ENCODE measurements at places on chromosomes 12 and 14.
A peak's percentile ranks its signal among the peaks of the same experiment; 100 is the strongest.

DNA sequence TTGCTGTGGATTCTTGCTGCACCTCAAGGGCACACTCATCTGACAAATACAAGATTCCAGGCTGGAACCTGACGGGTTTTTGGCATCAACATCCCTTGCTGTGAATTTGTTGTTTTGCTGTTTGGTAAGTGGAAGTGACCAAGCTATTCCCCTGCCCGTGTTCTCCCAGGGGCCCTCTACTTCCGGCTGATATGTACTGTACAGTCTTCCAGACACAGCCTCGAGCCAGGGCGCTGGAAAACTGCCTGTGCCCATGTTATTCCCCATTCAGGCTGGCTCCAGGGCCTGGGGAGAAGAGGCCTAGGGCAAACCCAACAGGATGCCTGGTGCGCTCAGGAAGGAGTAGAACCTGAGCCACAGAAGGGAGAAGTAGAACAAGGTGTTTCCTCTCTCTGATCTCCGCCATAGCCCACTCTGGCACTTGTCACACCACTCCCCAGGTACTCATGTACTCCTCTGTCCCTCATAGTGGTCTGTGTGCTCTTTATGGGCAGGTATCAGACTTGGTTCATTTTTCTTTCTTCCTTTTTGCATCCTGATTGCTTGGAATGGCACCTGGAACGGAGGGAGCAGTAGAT is 67.8 kb upstream of the LTA4H start:
- DNase-seq, result no peak

- DNase-seq, result no peak
Measured at GRCh38 chr12:6461401-6462233, 8.9 kb downstream of the VAMP1 start.

DNA sequence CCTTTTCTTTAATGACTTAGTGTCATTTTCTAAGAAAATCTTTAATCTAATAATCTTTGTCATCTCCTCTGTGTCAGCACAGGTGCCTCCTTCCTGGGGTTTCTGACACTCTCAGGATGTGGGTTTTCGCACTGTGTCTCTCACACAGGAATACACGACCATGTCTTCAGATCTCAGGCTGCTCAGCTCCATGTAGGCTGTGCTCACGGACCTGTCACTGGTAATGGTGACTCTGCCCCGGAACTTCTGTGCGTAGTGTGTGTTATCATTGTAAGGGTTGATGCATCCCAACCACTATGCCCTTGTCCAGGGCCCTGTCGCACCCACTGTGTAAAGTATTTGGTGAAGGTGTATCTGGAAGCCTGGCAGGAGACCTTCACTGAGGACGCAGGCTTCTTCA is 647.8 kb downstream of the TMEM121 start:
- no peak for DNase-seq

DNA sequence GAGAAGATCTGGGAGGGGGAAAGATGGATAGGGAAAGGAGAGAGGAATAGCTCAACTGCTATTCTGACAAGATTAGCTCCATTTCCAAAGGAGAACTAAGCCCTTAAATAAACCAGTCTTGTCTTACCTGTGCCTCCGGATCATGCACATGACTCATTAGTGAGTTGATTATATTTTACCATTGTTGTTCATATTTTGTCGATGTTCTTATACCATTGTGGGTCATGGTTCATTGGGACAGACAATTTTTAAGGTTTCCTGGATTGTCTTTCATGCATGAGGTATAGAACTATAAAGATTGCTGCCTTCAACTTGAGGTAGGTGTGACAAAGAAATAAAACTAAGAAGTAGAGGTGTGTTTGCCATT is 243.0 kb upstream of the ATP2B1 start:
- DNase-seq, result no peak

- DNase-seq, result no peak
Measured at GRCh38 chr12:24172031-24172772, 222.7 kb upstream of the SOX5 start.

DNA sequence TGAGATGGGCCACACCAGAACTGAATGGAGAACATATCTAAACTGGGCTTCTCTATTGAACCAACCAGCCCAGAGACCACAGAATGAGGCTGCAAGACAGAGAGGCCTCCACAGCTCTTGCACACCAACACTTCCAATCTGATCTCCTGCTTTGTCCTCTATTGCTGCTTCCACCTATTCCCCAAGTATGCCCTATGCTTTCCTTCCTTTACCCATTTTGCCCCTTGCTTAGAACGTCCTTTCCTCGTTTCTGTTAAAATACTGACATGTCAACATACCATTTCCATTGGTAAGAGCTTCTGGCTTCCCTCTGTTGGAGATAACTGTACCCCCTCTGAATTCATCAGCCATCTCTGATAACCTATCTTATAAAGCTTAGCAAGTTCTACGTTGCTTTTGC is 2.8 kb downstream of the SLC2A13 start:
- no peak for DNase-seq

GRCh38 chr12:29234965-29235626 is 86.0 kb downstream of the FAR2 start:
- peak; percentile 79 for DNase-seq

GRCh38 chr12:65602610-65603295 is 221.5 kb upstream of the HMGA2 start:
- DNase-seq, result peak; percentile 88

DNA sequence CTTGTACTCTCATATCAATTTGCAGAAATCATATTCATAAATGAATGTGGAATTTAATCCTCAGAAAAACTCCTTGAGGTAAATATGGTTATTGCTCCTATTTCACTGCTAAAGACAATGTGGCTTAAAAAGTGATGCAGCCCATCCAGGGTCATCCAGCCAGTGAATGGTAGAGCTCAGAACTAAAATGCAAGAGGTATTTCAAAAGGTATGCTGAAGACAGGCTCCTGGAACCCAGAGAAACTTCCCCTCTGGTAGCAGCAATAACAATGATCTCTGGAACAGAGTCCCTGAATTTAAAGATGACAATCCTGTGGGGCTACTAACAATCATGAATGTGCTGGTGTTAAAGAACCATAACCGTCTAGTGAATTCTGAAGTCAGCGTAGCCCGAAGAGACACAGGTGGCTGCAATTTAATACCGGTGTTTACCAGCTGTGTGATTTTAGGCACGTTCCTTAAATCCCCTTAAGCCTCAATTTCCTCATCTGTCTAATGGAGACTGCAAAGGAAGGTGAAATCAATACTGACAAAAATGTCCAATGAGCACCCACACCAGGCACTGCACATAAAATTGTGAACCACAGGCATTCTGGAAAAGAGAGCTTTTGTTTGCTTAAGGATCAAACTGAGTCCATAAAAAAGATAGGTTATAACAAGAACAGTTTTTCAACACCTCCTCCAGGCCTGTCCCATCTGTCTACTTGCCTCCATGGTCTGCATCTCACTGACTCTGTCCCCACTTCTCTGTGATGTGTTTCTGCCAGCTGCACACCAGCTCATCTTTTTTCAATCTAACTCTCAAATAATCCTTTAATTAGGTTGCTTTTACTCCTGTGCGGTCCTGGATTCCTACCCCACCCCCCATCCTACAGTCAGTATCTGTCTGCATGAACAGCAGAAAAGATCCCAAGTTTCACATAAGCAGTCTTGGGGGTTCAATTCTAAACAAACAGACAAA is 10.5 kb downstream of the TM7SF3 start:
- DNase-seq, result no peak

- no peak for DNase-seq
Measured at GRCh38 chr12:4268329-4269181, 5.0 kb upstream of the CCND2 start.

GRCh38 chr14:100822013-100822412 is 3.9 kb upstream of the MEG3 start:
- no peak for DNase-seq

- DNase-seq, result no peak
Measured at GRCh38 chr12:67621926-67622325, 26.6 kb upstream of the DYRK2 start.

- DNase-seq, result no peak
Measured at GRCh38 chr14:32606301-32606700, 277.2 kb downstream of the AKAP6 start.

- DNase-seq, result no peak
Measured at GRCh38 chr14:90274019-90274418, 17.7 kb downstream of the PSMC1 start.

- no peak for DNase-seq
Measured at GRCh38 chr12:91785655-91786498, 359.8 kb downstream of the BTG1 start.

DNA sequence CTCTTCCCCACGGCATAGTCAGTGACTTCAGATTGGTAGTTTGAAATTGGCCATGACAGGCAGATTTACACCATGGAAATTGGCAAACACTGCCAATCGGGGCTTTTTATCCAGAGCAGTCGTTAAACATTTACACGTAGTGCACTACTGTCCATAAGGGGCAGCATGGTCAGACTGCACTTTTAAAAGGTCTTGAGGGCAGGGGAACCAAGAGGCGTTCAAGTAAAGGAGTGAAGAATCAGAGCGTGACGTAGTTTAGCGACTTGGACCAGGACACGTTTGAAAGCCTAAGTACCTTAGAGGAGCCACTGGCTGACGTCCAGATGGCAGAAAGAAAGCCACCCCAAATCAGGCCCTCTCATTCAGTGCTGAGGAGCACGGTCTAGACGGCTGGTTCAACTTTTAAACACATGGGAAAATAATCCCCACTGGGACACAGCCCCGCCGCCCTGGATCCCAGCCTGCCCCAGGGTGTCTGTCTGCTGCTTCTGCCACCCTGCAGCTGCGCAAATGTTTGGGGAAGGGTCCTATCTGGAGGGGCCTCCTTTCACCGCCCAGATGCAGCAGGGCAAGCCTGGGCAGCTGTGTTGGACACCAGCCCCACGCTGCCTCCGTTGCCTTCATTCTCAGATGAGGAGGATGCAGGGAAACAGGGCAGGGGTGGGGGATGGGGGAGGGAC is 52.5 kb upstream of the PPP2R5C start:
- no peak for DNase-seq

GRCh38 chr14:77375973-77376770 is 722 bp downstream of the TMED8 start:
- DNase-seq, result no peak

DNA sequence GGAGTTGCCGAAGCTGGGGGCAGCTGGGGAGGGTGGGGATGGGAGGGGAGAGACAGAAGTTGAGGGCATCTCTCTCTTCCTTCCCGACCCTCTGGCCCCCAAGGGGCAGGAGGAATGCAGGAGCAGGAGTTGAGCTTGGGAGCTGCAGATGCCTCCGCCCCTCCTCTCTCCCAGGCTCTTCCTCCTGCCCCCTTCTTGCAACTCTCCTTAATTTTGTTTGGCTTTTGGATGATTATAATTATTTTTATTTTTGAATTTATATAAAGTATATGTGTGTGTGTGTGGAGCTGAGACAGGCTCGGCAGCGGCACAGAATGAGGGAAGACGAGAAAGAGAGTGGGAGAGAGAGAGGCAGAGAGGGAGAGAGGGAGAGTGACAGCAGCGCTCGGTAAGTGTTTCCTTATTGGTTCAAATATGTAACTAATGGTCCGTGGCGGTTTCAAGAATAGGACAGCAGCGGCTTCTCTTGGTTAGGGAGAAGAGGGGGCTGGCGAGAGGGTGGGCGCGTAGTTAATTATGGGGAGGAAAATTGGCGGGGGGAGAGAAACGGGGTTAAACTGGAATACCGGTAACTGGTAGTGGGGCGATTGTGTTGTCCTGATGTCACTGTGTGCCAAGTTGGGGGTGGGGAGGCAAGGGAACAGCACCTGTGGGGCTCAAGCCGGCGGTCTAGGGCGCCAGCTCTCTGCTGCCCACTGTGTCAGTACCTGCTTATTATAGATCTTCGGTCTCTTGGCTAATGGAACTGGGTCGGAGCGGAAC is 8.4 kb downstream of the HOXC8 start:
- DNase-seq, result no peak

DNA sequence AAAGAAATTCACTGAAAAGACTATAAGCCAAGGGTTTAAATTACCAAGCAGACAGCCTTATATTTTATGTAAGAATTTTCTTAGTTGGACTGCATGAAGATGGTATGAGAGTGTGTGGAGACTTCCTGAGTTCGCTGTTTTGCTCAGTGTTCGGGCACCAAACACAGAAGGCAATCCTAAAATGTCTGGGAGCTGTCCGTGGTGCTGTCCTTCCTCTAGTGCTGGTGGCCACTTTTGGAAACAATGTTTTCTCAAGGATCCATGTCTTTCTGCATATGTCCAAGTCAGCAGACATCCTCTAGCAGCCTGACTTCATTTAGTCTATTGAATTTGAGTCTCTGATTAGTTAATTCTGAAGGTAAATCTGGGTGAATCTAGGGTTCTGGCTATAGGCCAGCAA is 135.8 kb downstream of the SLC8A3 start:
- no peak for DNase-seq

- DNase-seq, result no peak
Measured at GRCh38 chr14:101577221-101577909, 16.1 kb downstream of the DIO3 start.

- DNase-seq, result no peak
Measured at GRCh38 chr12:25819691-25820090, 138.8 kb upstream of the RASSF8 start.

- DNase-seq, result no peak
Measured at GRCh38 chr14:96095058-96095457, 55.9 kb downstream of the C14orf132 start.

- DNase-seq, result peak; percentile 86
Measured at GRCh38 chr12:69898236-69898635, 73.2 kb downstream of the MYRFL start.

DNA sequence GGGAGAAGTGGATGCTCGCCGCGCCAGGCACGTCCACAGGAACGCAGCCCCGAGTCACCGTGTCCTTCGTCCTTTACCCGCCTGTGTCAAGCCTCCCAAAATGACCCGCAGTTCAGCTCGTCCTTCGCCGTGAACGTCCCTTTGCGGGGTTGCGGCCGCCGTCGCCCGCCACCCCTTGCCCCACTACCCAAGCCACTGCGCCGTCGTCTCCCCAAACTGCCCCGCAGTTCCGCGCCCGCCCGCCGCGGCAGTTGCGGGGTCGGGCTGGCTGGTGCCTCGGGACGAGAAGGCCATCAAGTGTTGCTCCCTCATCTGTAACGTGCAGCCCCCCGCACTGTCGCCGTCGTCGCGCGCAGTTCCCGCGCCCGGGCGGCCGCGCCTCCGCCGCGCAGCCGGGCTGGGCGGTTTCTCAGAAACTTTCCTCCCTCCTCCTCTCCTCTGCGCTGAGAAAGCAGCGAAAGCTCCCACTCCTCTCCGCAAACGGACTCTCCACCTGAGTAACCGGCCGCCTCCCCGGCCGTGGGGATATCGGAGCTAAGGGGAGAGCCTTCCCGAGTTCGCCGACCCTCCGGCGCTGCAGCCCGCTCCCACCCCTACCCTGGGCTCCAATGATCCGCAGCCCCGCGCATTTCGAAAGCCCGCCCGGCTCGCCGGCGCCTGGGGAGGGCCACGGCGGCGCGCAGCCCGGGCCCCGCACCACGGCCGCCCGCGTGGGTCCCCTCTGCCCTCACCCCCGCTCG is 6.7 kb downstream of the CDKN1B start:
- no peak for DNase-seq

DNA sequence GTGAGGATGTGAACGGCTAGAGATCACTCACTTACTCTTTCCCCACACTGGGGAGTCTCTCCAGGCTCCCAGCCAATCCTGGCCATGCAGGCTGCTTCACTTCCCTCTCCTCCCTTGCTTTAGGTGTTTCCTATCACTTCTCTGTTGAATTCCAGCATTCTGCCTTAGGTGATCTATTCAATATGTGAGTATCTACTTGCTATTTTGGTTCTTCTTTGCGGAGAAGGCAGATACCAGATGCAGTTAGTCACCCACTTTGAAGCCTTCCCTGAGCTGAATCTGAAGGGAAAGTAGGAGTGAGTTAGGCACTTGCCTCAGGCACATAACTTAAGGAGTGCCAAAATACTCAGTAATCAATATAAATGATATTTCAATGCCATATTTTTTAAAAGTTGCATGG is 36.0 kb upstream of the FAR2 start:
- peak; percentile 54 for DNase-seq

All from astrocyte (in vitro differentiated cells and primary cell).